ENCODE measurements at places on chromosomes 4 and X. TPM values are rescaled to one million over a fixed set of nuclear protein-coding genes. Genes with fewer than 3 reads are reported as not detected.

DNA sequence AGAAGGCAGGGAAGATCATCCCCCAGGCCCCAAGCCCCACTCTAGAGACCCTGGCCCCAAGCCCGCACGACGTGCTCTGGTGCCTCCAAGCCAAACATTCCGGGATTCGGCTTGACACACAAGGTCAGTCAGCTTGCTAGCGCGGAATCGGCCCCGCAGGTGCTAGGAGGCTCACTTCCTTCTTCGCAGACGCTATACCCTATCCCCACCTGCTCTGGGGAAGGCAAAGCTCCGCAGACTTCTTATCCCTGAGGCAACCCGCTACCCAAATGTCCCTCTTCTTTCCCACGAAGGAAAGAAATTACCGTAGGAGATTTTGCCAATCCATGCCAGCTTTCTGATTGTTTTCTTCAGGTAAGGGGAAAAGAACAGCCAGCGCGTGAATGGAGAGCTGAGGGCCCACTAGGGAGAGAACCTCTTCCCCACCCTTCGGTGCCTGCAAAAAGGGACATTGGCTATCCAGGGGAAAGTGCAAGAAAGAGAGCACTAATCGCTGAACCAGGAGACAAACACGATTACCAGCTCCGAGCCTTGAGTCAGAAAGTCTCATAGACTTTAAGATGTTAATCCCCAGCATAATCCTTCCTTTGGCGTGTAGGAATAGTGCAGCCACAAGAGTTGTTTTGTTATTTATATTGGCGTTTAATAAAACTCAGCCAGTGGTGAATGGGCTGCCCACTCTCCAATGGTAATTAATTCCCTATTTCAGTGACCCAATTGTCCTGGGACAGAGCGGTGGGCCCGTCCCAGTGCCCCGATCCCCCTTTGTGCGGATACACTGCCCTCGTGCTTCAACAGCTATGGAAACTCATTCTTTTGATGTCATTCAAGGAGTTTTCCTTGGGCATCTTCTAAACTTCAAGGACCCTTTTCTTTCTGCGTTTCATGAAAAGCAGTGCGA is 5.4 kb upstream of the NEUROG2 start:
- H3K4me3 ChIP-seq = peak overlapping the region; percentile 38
- no peak overlapping the region for H3K27ac ChIP-seq
- peaks cover 63% of the 10 kb centered on the region for H3K27me3 ChIP-seq
- H3K36me3 ChIP-seq = no peaks in the 10 kb centered on the region
- peaks cover 9% of the 10 kb centered on the region for H3K4me1 ChIP-seq
- peak; percentile 70 for DNase-seq

DNA sequence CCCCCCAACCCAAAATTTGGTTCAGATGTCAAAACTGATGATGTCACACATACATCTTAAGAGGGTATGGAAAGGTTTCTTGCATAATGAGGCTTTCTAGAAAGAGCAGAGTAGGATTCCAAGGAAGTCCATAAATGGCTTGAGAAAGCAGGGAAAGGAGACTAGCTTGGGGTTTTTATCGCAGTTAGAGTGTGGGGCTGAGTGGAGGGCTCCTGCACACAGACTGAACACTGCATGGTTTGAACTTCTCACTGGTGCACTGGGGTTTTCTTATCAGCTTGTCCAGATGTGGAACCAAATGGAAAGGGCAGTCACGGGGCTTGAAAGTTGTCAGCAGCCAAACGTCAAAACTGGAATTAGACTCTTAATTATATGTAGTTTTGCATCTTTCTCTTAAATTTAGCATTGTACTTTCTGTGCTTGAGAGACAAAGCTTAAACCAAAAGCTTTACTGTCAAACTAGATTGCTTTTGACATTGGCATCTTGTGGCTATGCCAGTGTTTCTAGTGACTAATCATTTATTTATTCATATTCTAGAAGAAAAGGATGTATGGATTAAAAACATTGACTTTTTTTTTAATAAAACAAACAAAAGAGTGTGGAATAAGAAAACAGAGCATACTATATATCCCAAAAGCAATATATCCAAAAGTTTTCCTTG is 78.3 kb upstream of the STIM2 start:
- H3K27me3 ChIP-seq = no peaks in the 10 kb centered on the region
- no peaks in the 10 kb centered on the region for H3K4me1 ChIP-seq
- no peak for DNase-seq
- H3K36me3 ChIP-seq = no peaks in the 10 kb centered on the region
- no peak overlapping the region for H3K27ac ChIP-seq

- no peak overlapping the region for H3K27ac ChIP-seq
- H3K4me3 ChIP-seq = no peak overlapping the region
- no peaks in the 10 kb centered on the region for H3K27me3 ChIP-seq
- no peak for DNase-seq
- H3K4me1 ChIP-seq = no peaks in the 10 kb centered on the region
Measured at GRCh38 chrX:131704136-131704695, 160.3 kb downstream of the OR13H1 start.

DNA sequence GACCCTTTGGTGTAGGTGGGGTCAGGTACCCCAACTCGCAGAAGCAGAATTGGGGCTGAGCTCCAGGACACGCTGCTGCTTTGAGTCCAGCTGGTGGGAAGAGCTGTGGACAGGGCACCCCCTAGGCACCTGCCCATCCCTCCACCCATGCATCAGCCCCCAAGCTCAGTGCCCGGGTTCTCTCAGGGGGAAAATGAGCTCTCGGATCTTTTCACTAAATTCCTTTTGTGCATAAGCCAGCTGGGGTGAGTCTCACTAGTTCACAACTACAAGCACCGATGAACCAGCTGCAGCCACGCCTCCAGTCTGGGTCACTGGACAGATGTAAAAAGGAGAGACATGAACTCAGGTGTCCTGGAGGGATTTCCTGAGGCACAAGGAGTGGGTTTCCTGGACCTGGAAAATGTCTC is 286.8 kb downstream of the CRLF2 start:
- no peak overlapping the region for H3K27ac ChIP-seq
- no peaks in the 10 kb centered on the region for H3K4me1 ChIP-seq
- H3K4me3 ChIP-seq = no peak overlapping the region
- no peaks in the 10 kb centered on the region for H3K27me3 ChIP-seq

DNA sequence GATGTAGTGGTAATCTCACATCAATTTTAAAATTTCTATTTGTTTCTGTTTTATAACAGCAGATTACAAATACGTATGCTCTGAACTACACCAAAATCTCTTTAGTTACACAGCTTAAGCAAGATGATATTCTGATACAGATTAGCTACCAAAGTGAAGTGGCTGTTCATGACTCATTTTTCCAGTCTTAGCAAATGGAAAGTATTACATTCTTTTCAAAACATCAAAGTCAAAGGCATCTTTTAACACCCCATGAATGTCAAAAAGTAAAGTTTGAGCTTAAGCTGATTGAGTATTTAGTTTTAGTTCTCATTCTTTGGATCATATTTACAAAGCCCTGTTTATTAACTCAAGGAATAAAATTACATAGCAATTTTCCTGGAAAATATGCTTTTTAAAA is 6.6 kb upstream of the HPGDS start:
- no peak overlapping the region for H3K4me3 ChIP-seq
- no peaks in the 10 kb centered on the region for H3K36me3 ChIP-seq
- H3K27ac ChIP-seq = no peak overlapping the region

GRCh38 chr4:42478946-42479345 is 81.7 kb downstream of the SHISA3 start:
- no peaks in the 10 kb centered on the region for H3K36me3 ChIP-seq
- H3K4me3 ChIP-seq = no peak overlapping the region
- DNase-seq = no peak
- no peaks in the 10 kb centered on the region for H3K4me1 ChIP-seq

DNA sequence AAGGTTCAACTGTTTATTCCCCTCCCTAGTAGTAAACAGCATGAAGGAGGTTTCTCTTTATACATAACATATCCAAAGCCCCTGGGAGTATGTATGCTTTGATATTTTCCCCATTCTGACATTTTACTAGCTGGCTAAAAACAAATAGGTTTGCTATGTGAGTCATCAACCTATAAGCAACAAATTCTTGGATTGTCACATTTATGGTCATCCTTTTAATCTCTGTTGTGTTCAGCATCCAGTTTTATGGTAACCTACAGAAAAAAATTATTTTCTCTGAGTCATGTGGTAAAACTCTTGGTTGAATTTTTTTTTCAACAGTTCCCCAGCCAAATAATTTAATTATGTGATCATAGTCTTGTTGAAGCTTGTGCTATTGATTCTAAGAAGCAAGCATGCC is 734.1 kb downstream of the ADGRL3 start:
- H3K27me3 ChIP-seq = no peaks in the 10 kb centered on the region
- no peak overlapping the region for H3K27ac ChIP-seq
- no peaks in the 10 kb centered on the region for H3K36me3 ChIP-seq
- DNase-seq = no peak
- H3K4me1 ChIP-seq = no peaks in the 10 kb centered on the region

GRCh38 chr4:7377223-7377865 is 57.4 kb downstream of the PSAPL1 start:
- H3K36me3 ChIP-seq = no peaks in the 10 kb centered on the region
- no peak for DNase-seq
- no peak overlapping the region for H3K4me3 ChIP-seq

- H3K27me3 ChIP-seq = no peaks in the 10 kb centered on the region
- no peaks in the 10 kb centered on the region for H3K36me3 ChIP-seq
- H3K4me1 ChIP-seq = no peaks in the 10 kb centered on the region
- DNase-seq = no peak
- no peak overlapping the region for H3K27ac ChIP-seq
Measured at GRCh38 chr4:124209626-124210025, 502.9 kb downstream of the ANKRD50 start.

DNA sequence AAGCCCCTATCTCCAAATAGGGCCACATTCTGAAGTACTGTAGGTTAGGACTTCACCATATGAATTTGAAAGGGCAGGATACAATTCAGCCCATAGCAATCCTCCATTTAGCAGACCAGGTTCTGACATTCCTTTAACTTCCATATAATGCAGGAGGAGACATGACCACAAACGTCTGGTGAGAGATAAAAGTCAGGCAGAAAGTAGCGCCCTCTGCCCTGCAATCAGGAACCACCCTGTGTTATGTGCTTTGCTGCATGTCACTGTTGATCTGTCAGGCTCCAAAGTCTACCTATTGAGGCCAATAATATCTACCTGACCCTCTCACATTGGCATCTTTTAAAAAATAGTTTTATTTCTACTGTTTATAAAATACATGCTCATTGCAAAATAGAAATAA is 30.2 kb upstream of the SEPSECS start:
- no peak overlapping the region for H3K4me3 ChIP-seq
- H3K4me1 ChIP-seq = no peaks in the 10 kb centered on the region
- DNase-seq = no peak
- H3K36me3 ChIP-seq = no peaks in the 10 kb centered on the region
- H3K27me3 ChIP-seq = no peaks in the 10 kb centered on the region
- H3K27ac ChIP-seq = no peak overlapping the region

GRCh38 chr4:125481334-125482045 is 166.7 kb downstream of the FAT4 start:
- no peaks in the 10 kb centered on the region for H3K27me3 ChIP-seq
- no peak for DNase-seq
- no peaks in the 10 kb centered on the region for H3K36me3 ChIP-seq
- H3K4me1 ChIP-seq = no peaks in the 10 kb centered on the region
- no peak overlapping the region for H3K4me3 ChIP-seq

DNA sequence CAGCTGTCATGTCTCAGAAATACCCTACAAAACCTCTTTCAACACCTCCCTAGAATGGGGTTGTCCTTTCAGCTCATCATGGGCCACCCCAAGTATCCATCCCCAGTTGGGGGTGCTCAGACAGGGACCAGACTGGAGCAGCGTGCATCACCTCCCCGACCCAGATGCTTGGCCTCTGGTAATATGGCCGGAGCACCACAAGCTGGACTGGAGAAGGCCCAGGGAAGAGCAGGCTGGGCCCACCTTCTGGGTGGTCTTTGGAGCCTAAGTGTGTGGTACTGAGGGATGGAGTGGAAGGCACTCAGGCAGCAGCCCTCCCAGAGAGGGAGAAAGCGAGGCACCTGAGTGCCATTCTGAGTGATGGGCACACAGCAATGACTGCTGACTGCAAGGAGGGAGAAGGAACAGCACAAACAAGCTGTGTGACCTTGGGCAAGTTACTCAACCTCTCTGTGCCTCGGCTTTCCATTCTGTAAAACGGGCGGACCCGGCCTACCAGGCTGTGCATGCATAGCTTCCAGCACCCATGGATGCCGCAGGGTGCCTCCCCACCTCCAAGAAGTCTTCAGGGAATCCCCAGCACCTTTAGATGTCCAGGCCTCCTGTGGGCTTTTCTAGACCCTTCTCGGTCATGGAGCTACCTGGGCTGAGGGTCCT is 228.2 kb downstream of the AFAP1 start:
- H3K4me3 ChIP-seq = no peak overlapping the region
- H3K4me1 ChIP-seq = peaks cover 3% of the 10 kb centered on the region
- DNase-seq = no peak
- H3K27me3 ChIP-seq = no peaks in the 10 kb centered on the region

DNA sequence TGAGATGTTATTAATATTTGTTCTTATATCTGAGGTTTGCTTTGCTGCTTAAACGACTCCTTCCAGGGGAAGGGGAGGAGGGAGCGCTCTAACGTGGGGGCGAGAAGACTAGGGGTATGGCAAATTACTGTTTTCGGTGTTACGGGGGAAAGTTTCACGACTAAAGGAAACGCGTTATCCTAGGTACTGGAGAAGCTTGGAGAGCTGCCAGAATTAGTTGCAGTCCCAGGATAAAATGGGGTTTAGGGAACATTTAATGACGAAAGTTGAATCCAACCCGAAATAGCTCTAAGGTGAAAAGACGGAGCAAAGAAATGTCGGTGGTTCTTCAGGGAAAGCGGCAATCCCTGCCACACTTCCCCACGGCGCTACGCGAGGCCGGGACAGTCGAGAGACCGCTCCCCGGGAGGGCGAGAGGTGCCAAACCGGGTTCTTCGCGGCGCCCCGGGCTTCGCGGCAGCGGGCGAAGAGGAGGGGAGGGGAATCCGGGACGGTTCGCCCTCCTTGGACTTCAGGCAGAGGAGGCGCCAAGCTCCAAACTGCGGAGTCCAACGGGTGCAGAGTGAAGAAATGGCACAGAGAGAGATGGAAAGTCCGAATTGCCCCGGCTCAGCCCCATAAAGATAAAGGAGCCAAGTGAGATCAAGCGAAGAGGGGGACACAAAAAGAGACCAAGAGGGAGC is 724 bp downstream of the THOC2 start:
- peak overlapping the region; percentile 85 for H3K4me3 ChIP-seq
- no peaks in the 10 kb centered on the region for H3K4me1 ChIP-seq
- H3K36me3 ChIP-seq = no peaks in the 10 kb centered on the region
- H3K27ac ChIP-seq = peak overlapping the region; percentile 93

- no peak for DNase-seq
- H3K4me3 ChIP-seq = no peak overlapping the region
- no peaks in the 10 kb centered on the region for H3K27me3 ChIP-seq
- no peaks in the 10 kb centered on the region for H3K4me1 ChIP-seq
- no peak overlapping the region for H3K27ac ChIP-seq
Measured at GRCh38 chr4:36532670-36533379, 251.4 kb downstream of the DTHD1 start.

- H3K4me1 ChIP-seq = peaks cover under 1% of the 10 kb centered on the region
- H3K27me3 ChIP-seq = no peaks in the 10 kb centered on the region
- no peak overlapping the region for H3K27ac ChIP-seq
- no peak for DNase-seq
- no peaks in the 10 kb centered on the region for H3K36me3 ChIP-seq
Measured at GRCh38 chr4:189207872-189208271, 732.8 kb upstream of the FRG1 start.

- DNase-seq = no peak
- no peaks in the 10 kb centered on the region for H3K27me3 ChIP-seq
- H3K4me3 ChIP-seq = no peak overlapping the region
- peak overlapping the region; percentile 66 for H3K27ac ChIP-seq
- no peaks in the 10 kb centered on the region for H3K36me3 ChIP-seq
Measured at GRCh38 chr4:140238351-140239056, 84.5 kb upstream of the MAML3 start.

The CT45A1 gene
- polyA plus RNA-seq = not detected

The CNKSR2 gene
- 12.0 TPM for polyA plus RNA-seq

The CDS1 gene
- polyA plus RNA-seq = 8.7 TPM

The CXXC4 gene
- 0.60 TPM for polyA plus RNA-seq

The PFKFB1 gene
- 0.26 TPM for polyA plus RNA-seq

The CLNK gene
- polyA plus RNA-seq = not detected

The GYPB gene
- polyA plus RNA-seq = not detected
